ENCODE measurements at places on chromosomes 3 and 15.

GRCh38 chr15:73078722-73079121, 26.5 kb downstream of the NEO1 start:
- DNase-seq, result no peak

- DNase-seq, result no peak
Observed at GRCh38 chr15:66877477-66878271, 175.6 kb downstream of the SMAD6 start.

DNA sequence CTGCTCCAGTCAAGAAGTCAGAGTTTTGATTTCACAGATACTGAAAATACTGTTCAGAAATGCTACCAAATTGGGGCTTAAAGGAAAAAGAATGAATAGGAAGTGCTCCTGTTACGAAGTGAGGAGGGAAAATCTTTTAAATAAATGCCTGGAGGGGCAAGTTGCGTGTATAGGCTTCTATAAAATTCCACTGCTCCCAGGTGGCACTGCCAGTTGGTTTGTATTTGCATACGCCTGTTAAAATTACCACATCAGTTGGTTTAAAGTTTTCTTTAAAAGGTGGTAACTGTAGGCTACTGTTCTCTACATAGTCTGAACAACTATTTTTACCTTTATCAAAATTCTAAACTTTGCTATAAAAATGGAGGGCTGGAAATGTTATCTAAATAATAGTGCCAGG, 123.5 kb downstream of the DLG1 start:
- no peak for DNase-seq

- DNase-seq, result no peak
Observed at GRCh38 chr3:69901802-69902201, 97.7 kb upstream of the SAMMSON start.

DNA sequence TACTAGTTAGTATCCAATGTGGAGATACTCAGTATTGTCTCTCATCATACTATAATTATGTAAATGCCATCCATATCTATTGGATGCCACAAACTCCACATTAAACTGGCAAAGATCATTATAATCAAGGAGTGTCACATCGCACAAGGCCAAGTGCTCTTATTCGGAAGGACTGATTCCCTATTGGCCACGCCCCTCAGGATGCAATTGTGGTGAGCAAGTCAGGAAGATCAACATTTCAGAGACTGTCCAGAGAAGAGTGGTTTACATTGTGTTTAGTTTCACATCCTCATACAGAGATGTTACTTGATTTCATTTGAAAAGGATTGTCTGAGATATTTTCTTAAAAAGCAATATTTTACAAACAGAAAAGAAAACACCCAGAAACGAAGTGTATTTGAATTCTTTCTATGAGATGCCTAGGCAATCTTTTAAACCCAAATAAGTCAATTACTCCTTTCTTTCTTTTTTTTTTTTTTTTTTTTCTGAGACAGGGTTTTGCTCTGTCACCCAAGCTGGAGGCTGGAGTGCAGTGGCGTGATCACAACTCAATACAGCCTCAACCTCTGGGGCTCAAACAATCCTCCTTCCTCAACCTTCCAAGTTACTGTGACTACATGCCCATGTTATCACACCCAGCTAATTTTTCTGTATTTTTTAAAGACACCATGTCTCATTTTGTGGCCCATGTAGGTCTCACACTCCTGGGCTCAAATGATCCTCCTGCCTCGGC, 369.1 kb downstream of the RBMS3 start:
- DNase-seq, result no peak

- DNase-seq, result no peak
Observed at GRCh38 chr3:193686665-193687483, 93.9 kb downstream of the OPA1 start.

- no peak for DNase-seq
Observed at GRCh38 chr3:52842424-52842823, 7.6 kb upstream of the MUSTN1 start.

DNA sequence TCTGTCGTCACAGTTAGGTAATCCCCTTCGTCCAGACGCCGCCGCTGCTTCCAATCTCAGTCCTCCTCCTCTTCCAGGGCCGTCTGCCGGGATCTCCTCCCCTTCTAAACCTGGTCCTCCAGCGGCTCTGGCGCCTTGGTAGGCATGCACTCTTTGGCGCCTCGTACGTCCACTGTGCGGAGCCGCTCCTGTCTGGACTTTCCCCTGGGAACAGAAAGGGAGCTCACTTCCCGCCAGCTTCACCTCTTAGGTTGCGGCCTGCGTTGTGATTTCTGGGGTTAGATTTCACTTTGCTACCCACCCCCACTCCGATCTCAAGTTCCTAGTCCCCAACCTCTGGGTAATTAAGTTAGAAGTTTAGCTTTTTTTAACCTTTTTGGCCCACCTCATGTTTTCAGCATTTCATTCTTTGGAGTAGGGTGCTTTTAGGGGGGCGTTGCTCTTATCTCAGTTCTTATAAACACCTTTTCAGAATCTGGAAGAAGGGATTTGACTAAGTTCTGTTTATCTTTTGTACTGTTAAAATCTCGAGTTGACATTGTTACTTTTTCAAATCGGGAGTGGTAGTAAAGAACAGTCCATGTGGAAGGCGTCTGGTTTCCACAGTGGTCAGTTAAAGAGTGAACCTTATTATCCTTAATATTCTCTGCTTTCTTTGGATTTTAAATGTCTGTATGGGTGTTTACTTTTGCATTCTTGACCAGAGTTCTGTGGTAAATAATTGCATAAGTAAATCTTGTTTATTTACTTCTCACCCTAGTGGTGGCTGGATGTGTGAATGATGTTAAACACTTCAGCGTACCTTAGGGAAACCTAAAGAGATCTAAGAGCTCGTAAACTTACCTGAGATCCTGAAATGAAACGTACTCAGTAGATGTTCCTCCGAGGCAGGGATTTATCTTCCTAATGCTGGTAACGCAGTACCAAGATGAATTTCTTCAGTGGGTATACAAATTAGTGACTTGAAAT, 611 bp downstream of the CTDSPL2 start:
- DNase-seq, result peak; percentile 24

GRCh38 chr3:121698901-121699300, 38.2 kb upstream of the HCLS1 start:
- no peak for DNase-seq

DNA sequence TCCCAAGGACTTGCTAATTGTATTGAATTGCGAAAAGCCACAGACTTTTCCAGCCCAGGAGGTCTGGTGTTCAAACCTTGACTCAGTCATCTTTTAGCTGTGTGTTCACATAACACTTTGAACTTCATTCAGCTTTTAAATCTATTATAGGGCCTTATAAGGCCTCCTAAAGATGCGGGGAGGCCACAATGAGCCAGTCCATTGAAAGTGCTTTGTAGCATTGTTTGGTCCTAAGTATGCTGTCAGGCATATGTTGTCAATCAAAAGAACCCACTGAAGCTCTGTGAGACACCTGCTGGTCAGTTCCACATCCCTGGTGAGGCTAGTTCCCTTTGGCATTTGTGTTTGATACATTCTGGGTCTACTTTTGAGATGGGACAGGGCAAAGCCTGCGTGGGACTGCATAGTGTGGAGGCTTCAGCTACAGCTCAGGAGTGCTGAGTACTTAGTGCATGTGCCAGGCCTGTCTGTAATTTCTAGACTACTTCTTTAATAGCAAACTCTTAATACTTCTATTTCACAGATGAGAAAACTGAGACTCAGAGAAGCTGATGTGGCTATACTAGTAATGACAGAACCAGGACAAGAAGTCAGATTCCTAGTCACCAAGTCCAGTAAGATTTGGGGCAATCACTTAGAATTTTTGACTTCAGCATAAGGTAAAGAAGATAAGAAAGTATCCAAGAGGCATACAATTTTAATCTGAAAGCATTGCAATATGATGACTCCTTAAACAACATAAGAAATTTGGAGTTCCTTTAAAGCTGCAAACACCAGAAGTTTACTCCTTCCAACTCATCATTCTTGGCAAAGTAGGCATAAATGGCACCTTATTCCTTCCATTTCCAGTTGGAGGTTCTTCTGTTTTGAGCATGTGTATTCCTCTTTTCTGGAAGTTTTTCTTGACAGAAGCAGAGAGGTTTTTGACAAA, 213.0 kb downstream of the PDCD6IP start:
- DNase-seq, result no peak

GRCh38 chr15:82774496-82774895, 31.4 kb downstream of the FSD2 start:
- no peak for DNase-seq

- no peak for DNase-seq
Observed at GRCh38 chr15:89998141-89998661, 2.9 kb upstream of the ZNF710 start.

GRCh38 chr3:71255498-71255897, 328.0 kb downstream of the FOXP1 start:
- DNase-seq, result no peak

GRCh38 chr3:195086885-195087284, 184.1 kb downstream of the XXYLT1 start:
- no peak for DNase-seq

GRCh38 chr3:194995922-194996321, 275.0 kb downstream of the XXYLT1 start:
- no peak for DNase-seq

DNA sequence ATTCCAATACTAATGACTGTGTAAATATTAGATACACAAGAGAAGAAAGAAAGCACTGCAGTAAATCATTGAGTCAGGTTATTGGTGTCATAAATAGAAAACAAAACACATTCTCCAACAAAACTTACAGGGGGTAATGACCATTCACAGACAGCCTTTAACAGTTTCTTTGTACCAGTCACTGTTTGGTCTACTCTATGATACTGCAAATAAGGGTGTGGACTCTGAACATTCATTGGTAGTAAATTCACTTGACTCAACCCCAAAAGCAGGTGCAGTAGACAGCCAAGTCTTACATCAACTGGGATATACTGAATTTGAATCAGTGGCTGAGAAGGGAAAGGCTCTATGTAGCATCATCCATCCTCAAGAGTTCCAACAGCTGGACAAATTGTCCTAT, 463.5 kb downstream of the FOXP1 start:
- no peak for DNase-seq

DNA sequence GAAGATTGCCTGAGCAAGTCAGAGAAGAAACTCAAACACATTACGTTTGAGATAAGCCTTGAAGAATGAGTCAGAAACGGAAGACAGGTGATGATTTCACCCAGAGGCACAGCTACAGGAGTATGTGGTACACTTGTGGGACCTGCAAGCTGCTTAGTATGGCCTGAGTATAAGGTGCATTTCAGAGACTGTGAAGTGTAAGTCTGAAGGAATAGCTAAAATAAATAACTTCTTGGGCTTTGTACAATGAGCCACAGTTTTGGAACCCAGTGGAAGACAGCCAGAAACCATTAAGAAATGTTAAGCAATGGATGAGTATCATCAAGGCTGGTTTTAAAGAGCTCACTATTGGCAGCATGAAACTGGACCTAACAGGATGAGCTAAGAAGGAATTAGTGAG, 826.2 kb downstream of the ROBO1 start:
- no peak for DNase-seq

GRCh38 chr3:197961582-197961945, 1.5 kb downstream of the LMLN start:
- no peak for DNase-seq

GRCh38 chr15:33292717-33293307, 18.0 kb upstream of the RYR3 start:
- no peak for DNase-seq
